ENCODE measurements at places on chromosomes 1 and 21. TPM values are rescaled to one million over a fixed set of nuclear protein-coding genes. Genes with fewer than 3 reads are reported as not detected.

CAMTA1 gene
- total RNA-seq = 36.4 TPM

S100B gene
- 20.0 TPM for total RNA-seq

RGS18 gene
- total RNA-seq = 1.1 TPM

TMEM200B gene
- total RNA-seq = 10.1 TPM

TFF3 gene
- total RNA-seq = 3.1 TPM

ANKRD35 gene
- total RNA-seq = 2.2 TPM

PRMT2 gene
- 120 TPM for total RNA-seq

EMC1 gene
- 30.6 TPM for total RNA-seq

SON gene
- total RNA-seq = 138 TPM

KRTAP13-4 gene
- not detected for total RNA-seq

FALEC gene
- 0.84 TPM for total RNA-seq

TMEM125 gene
- not detected for total RNA-seq

FBXO2 gene
- total RNA-seq = 0.58 TPM

PRAMEF6 gene
- not detected for total RNA-seq

MARCKSL1 gene
- 50.1 TPM for total RNA-seq

TAS1R1 gene
- total RNA-seq = 2.7 TPM

TRIM46 gene
- 0.22 TPM for total RNA-seq

COL24A1 gene
- total RNA-seq = 8.2 TPM

MAB21L3 gene
- total RNA-seq = not detected

CD34 gene
- 62.2 TPM for total RNA-seq

S100A2 gene
- 3.4 TPM for total RNA-seq

ASAP3 gene
- total RNA-seq = 59.6 TPM

NGF gene
- total RNA-seq = 3.2 TPM

TTC39A gene
- total RNA-seq = 4.8 TPM

DDX59 gene
- 19.5 TPM for total RNA-seq

HNRNPR gene
- total RNA-seq = 99.8 TPM

OPTC gene
- total RNA-seq = not detected

PDZK1IP1 gene
- 0.09 TPM for total RNA-seq

CCDC17 gene
- total RNA-seq = 1.2 TPM

OR2M5 gene
- not detected for total RNA-seq

TPTE gene
- not detected for total RNA-seq

PTPN7 gene
- 0.44 TPM for total RNA-seq

EXO1 gene
- 6.4 TPM for total RNA-seq

SPRR1B gene
- total RNA-seq = not detected

KIAA1614 gene
- total RNA-seq = 11.7 TPM
